NCI-H1092 (cell line): ENCODE measurements at places on chromosomes 6 and 20.
A peak's percentile ranks its signal among the peaks of the same experiment; 100 is the strongest.

GRCh38 chr6:24227556-24227955, 101.5 kb downstream of the NRSN1 start:
- no peak for DNase-seq

- DNase-seq, result no peak
Measured at GRCh38 chr20:14879020-14879697, 541.7 kb upstream of the FLRT3 start.

GRCh38 chr6:41561931-41562911, 16.0 kb downstream of the FOXP4 start:
- no peak for DNase-seq

DNA sequence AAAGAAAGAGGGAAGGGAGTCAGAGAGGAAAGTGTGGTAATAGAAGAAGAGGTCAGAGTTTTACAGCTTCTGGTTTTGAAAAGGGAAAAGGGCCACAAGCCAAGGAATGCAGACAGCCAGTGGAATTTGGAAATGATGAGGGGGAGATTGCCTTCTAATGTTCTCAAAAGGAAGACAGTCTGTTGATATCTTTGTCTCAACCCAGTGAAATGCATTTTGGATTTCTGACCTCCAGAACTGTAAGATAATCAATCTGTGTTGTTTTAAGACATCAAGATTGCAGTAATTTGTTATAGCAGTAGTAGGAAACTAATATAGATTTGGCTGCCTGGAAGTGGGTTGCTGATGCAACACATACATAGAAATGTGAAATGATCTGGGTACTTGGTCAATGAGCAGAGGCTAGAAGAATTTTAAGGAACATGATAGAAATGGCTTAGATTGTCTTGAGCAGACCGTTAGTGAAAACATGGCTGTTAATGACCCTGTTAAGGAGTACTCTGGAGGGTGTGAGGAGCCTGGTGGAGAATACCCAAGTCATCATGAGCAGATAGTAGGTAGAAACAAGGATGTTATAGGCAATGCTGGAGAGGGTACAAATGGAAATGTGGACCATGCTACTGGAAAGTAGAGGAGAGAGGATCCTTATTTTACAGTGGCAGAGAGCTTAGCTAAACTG, 255.8 kb upstream of the RAB32 start:
- no peak for DNase-seq

- DNase-seq, result no peak
Measured at GRCh38 chr20:40902661-40903060, 126.0 kb upstream of the TOP1 start.

- DNase-seq, result no peak
Measured at GRCh38 chr20:50565871-50566270, 55.7 kb downstream of the PTPN1 start.

DNA sequence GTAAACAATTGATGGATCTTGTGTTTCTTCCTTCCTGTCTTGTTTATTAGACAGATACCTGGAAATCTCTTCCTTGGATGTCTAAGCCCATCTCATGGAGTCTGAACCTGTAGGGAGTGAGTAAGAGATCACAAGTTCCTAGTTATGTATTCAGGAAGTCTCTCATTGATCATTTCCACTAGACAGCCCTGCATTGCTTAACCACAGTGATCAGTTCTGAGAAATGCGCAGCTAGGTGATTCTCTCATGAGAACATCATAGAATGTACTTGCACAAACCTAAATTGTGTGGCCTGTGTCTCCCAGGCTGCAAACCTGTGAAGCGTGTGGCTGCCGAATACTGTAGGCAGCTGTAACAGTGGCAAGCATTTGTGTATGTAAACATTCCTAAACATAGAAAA, 39.1 kb downstream of the FAM120B start:
- no peak for DNase-seq

GRCh38 chr20:57294550-57294949, 28.1 kb upstream of the BMP7 start:
- DNase-seq, result no peak

- DNase-seq, result no peak
Measured at GRCh38 chr6:16316741-16317251, 78.4 kb downstream of the GMPR start.

- no peak for DNase-seq
Measured at GRCh38 chr6:44221961-44222335, 1.4 kb upstream of the SLC29A1 start.

DNA sequence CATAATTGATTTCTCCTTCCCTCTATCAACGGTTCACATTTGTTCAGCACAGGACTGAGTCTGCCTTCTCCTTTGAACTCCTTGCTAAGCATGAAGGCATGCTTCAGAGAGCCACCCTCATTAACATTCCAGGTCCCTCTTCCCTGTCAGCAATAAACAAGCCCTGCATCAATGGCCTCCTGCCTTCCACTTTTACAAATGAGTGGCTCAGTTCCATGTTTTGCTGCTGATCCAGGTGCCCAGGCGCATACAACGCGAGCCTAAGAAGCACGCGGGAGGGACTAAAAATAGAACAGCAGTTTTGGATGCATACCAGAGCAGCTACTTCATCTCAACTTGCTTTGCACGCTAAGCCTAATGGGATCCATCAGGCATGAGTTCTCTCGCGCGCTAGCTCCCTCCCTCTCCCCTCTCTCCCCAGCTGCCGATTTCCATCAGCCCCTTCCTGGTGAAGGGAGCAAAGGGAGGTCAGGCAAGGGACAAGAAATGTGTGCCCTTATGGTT, 53.4 kb downstream of the TRAF3IP2 start:
- DNase-seq, result peak; percentile 96

DNA sequence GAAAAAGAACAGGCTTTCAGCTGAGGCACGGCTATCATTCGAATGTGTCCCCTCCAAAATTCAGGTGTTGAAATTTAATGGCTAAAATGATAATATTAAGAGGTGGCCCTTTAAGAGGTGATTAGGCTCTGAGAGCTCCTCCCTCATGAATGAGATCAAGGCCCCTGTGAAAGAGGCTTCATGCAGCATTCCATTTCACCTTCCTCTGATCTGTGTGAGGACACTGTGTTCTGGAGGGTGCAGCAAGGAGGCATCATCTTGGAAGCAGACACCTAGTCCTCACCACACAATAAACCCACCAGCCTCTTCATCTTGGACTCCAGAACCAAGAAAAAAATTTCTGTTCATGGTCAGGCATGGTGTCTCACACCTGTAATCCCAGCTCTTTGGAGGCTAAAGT, 56.4 kb downstream of the PPP1R14C start:
- DNase-seq, result no peak

DNA sequence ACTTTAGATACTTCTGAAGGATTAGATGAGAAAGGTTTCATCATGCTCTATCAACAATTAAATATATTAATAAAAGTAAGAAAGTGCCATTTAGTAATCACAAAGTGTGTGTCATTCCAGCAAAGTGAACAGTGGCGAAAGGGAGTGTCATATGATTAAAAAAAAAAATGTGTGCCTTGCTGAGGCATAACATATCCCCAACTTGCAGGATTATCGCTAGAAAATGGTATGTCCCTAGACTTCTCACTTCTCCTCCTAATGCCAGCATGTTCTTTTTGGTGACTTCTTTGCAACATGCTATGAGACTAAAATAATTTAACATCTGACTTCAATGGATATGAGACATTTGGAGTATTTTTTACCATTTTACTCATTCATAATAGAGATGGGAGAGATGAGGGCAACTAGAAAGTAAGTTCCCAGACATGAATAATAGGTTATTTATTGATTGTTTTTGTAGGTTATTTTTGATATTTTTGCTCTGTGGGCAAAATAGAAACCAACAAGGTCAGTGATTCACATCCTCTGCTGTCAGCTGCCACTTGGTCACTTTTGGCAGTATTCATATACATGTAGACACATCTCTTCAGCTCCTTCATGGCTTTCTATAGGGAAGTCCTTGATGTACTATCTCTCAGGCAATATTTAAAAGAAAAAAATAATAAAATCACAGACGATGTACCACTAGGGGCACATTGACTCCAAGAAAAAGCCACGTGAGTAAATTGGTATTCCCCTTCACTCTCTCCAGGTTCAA, 370.1 kb downstream of the BMP2 start:
- no peak for DNase-seq

- DNase-seq, result no peak
Measured at GRCh38 chr6:118786596-118787453, 107.1 kb upstream of the ASF1A start.

DNA sequence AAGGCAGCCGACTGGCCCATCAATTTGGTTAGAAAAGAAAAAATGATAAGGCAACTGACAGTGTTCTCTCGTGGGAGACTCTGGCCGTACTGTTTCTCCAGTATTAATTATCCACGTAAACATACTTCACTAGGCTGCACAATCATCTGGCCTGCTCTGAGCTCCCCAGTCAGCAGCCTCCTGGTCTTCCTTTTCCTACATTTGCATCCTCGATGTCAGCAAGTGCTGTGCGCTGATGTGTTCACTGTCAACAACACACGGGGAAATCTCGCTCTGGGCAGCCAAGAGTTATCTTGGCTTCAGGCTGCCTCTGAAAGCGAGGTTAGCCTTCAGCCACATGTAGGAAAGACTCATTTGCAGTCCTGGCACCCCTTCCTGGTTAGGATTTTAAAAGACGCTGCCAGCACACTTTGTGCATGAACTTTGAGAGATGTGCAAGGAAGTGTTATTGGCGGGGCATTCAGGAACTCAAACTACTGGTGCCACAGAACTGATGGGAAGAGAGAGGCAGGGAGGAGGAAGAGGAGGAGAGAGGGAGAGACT, 460.5 kb upstream of the ARID1B start:
- no peak for DNase-seq

DNA sequence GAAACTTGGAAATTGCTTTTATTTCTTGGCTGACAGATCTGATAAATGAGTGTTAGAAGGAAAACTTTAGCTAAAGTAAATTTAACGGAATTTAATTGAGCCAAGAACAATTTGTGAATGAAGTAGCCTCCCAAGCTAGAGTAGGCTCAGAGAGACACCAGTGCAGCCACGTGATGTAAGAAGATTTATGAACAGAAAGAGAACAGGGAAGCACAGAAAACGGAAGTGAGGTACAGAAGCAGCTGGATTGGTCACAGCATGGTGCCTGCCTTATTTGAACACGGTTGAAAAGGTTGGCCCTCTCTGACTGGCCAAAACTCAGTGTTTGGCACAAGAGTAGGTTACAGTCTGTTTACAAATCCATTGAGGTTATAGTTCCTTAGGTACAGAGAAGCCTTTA, 29.5 kb upstream of the IFNGR1 start:
- DNase-seq, result no peak

DNA sequence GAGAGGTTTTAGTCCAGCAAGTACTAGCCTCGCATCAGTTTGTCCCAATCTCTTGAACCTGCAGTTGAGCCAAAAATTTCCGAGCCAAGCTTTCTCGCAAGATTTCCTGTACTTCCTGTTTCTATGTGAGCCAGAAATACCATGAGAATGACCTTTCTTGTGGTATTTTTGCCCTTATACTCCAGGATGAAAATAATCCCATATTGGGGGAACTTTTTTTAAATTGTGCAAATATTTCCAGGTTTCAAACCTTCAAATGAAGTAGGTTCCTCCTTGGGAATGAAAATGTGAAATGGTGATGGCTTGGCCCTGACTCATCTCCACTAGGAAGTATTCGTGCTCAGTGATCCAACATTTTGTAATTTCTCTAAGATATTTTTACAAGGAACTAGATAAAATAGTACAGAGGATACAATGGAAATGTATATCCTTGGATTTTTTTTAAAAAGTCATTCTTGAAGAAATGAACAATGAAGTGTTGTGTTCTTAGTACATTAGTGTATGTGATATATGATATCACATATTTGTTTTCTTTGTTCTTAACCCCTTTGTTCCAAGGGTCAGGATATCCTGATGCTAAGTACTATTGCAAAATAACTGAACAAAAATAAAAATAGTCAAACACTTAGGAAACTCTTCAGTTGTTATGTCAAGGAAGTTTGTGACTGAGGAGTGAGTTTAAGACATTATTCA, 184.0 kb downstream of the PDE7B start:
- DNase-seq, result no peak

GRCh38 chr20:48697845-48698491, 129.8 kb downstream of the PREX1 start:
- DNase-seq, result peak; percentile 83

- DNase-seq, result no peak
Measured at GRCh38 chr20:50991076-50991475, 31.8 kb downstream of the KCNG1 start.

DNA sequence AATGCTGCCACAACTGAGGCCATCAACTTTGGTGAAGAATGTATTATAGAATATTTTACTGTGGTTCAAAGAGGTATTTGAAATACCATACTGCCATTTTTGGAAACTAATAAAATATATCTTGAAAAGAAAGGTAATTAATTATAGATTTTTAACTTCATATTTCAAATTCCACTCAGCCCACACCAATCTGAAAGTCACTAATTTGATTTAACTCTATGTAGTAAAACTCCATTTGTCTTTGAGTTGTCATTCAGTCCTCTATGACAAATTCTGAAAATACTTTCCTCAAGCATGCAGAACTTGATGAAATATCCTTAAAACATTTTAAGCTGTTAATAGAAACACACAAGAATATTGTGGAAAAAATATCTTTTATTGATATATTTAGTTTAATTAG, 1196.7 kb upstream of the CITED2 start:
- no peak for DNase-seq

- DNase-seq, result no peak
Measured at GRCh38 chr6:37731371-37731770, 33.7 kb upstream of the MDGA1 start.

DNA sequence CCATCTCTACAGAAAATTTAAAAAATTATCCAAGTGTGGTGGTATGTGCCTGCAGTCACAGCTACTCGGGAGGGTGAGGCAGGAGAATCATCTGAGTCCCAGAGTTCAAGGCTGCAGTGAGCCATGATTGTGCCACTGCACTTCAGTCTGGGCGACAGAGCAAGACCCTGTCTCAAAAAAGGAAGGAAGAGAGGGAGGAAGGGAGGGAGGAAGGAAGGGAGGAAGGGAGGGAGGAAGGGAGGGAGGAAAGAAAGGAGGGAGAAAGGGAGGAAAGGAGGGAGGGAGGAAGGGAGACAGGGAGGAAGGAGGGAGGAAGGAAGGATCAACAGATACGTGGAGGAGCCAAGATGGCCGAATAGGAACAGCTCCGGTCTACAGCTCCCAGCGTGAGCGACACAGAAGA, 90.1 kb downstream of the ZNF217 start:
- no peak for DNase-seq

GRCh38 chr6:119521251-119521650, 171.7 kb upstream of the MAN1A1 start:
- no peak for DNase-seq

GRCh38 chr6:70380252-70380651, 33.1 kb upstream of the FAM135A start:
- DNase-seq, result no peak

GRCh38 chr20:31581391-31581790, 23.7 kb upstream of the ID1 start:
- DNase-seq, result no peak

- no peak for DNase-seq
Measured at GRCh38 chr6:167855825-167856425, 29.2 kb downstream of the AFDN start.

DNA sequence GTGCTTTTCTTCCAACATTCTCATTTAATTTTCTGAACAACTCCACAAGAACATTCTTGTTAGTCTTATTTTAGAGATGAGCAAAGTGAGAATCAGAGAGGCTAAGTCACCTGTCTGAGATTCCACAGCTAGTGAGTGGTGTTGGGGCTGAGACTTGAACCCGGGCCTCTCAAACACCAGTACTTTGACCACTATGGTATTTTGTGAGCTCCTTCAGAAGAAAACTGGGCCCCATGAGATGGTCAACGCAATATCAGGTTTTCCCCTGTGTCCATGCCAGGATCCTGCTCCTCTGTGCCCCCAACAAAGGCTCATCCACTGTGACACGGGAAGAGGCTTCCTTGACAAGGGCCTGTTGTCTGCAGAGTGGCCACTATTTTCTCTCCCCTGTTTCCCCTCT, 51.9 kb downstream of the MAFB start:
- no peak for DNase-seq

- DNase-seq, result no peak
Measured at GRCh38 chr6:13511913-13512717, 24.7 kb upstream of the GFOD1 start.
